ENCODE measurements at places on chromosomes 3 and 15.

DNA sequence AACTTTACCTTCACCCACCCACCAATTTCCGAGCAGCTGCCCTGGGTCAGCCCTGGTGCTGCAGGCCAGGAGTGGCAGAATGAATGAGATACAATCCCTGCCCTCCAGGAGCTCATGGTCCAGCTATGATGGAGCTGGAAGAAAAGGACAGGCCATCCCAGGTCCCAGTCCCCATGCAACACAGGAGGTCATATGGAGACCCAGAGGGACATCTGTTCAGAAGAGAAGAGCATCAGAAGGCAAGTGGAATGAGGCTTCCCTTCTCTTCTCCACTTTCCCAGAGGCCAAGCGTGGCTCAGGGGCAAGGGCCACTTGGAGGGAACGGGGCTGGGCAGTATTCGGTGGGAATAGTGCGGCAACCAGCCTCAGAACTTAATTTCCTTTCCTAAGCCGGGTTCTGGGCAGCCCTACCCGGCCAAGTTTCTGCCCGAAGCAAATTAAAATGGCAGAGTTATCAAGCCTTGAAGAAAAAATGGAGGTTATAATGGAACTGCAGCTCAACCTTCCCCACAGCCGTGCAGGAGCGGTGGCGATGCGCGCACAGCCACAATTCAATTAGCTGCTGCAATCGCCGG is 35.9 kb downstream of the TLE3 start:
- no peak for DNase-seq

DNA sequence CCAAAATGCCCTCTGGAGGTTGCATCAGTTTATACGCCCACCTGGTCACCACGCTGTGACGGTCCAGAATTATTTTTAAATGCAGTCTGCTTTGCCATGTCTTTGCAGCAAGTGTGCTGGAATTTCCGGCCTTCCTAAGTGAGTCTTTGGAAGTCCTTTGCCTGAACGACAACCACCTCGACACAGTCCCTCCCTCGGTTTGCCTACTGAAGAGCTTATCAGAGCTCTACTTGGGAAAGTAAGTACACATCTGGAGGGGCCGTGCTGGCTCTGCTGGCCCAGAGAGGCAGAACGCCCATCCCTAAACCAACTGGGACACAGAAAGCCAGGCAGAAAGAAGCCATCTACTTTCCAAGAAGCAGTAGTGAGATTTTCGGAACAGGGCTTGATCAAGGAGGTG is 101.8 kb downstream of the LRRK1 start:
- DNase-seq, result no peak

- DNase-seq, result no peak
Measured at GRCh38 chr3:190063490-190063889, 57.2 kb downstream of the P3H2 start.

DNA sequence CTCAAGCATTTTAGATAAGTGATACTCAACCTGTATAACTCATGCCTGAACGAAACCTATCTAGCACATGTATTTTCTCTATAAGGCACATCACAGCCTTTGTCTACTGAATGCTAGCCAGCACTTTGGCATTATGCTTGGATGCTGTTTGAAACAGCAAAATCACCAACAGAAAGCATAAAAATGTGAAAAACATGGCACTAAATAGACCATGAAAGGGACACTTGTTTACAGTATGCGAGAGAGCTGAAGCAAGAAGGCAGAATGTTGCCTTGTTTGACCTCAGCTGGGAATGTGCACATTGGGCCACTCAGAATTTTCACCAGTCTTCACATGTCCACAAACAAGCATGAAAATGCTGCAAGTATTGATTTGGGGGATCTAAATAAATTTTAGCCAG is 59.5 kb downstream of the MINDY2 start:
- no peak for DNase-seq

DNA sequence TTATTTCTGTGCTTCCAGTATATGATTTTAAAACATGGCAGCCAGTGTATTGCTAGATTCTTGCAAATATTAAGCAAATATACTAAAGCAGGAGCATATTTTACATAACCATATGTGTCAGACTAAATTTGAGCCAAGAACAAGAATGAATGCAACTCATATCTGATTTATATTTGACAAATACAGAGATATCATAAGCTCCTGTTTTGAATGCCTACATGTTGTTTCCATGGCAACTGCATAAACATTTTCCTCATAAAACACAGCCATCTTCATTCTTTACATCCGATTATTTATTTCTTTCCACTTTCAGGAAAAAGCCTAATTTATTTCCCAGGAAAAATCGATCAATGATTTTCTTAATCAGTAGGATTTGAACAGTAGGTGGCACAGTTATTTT is 172.2 kb upstream of the TSPAN3 start:
- DNase-seq, result no peak

- DNase-seq, result no peak
Measured at GRCh38 chr15:45550436-45550835, 27.9 kb upstream of the SLC30A4 start.

DNA sequence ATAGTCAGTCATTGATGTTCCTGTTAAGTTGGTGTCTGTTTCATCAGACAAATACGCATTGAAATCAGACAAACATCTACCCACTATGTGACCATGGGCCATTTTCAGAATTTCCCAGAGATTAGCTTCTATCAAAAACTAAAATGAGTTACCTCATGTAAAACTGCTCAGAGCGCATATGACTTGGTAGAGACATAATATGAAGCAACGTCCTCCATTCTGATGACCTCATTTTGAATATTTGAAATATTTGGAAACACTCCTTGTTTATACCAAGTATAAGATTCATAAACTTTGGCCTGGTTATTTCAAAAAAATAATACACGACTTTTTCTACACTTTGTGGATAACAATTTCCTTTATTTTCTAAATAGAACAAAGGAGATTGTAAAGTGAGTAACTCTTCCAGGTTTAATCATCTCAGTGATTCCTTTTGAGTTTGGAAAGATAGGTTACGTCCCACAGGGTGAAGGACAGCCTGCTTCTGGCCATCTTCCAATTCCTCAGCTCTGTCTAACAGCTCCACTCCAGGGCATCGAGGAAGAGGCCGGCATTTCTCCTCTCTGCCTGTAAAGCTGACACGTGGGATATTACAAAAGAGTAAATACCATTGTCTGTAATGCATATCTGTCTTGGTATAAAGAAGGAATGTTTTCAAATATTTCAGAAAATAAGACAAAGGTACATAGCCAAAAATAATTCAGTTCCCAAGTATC is 122.6 kb downstream of the CADM2 start:
- no peak for DNase-seq

DNA sequence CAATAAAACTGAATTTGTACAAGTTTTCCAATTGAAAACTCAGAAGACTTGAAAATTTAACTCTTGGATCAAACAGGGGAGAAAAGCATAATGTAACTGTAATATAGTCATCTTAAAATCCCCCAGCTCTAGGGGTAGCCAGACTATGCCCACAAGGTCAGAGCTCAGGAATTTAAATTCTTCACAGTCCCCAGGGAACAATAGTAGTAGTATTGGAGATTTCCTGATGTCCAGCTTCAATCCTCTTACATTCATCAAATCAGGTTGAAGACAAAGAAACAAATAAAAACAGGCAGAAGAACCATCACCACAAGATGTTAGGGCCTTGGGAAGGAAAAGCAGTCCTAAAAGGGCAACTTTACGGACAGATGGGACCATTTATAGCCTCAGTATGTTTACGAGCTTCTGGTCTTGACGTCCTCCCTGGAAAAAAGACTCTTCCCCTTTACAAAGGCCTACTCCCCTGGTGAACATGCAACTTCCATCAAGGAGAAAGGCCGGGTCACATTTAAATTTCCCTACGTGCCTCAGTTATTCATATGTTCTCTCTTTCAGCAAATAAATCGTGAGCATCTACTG is 96.8 kb downstream of the PLCH1 start:
- DNase-seq, result no peak

DNA sequence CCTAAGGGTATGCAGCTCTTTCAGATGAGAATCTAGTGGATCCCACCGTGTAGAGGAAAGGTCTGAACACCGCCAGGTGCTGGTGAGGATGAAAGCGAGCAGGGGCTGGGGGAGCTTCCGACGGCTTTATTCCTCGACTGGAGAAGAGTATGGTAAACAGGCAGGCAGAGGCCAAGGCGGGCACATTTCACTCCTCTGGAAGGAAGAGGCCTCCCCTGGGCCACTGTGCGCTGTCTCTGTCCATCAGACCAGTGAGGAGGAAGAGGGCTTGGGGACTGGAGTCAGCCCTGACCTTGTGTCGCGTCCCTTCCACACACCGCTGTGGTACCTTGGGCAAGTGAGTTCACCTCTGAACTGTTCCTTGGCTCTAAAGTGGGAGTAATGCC is 4.2 kb downstream of the GHRL start:
- DNase-seq, result no peak

GRCh38 chr3:179474480-179474879 is 23.2 kb upstream of the GNB4 start:
- no peak for DNase-seq

DNA sequence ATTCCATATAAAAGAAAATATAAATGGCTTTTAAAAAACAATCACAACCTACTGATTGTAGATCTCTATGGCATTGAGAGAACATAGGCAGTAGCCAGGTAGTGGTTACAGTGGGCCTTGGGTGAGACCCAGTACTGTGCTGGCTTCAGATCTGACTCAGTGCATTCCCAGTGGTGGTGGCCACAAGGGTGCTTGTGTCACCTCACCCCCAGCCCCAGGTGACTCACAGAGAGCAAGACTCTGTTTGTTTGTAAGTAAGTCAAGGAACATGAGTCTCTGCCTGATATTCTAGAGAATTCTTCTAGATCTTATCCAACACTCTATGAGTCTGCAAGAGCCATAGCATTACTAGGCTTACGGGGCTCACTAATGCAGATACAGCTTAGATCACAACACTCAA is 118.8 kb upstream of the AZI2 start:
- no peak for DNase-seq

GRCh38 chr3:183868796-183869195 is 15.9 kb downstream of the PARL start:
- no peak for DNase-seq

DNA sequence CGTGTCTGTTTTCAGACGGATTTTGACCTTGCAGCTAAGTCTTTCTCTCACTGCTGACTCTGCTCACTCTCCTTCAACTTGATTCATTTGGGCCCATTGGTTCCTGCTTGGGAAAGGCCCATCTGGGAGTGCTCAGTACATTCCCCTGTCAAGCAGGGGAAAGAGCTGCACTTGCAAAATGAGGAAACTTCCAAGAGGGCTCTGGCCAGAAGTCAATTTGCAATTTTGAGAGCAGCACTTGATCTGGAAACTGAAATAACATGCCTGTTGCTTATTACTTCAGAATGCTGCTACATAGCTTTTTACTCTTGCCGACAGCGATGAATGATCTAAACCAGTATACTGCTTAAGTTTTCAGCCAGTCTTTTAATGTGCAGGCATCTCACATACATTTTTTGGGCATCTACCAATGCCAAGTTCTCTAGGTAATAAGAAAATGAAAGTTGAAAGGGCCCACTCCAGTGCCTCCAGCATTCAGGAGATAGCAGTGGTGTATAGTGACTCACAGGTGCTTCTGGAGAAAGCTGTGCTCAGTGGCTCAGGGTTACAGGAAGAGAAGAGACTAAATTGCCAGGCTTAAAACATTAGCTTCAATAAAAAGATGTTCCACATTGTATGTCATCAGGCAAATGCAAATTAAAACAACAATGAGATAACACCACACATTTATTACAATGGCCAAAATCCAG is 70.1 kb upstream of the RORA start:
- no peak for DNase-seq

DNA sequence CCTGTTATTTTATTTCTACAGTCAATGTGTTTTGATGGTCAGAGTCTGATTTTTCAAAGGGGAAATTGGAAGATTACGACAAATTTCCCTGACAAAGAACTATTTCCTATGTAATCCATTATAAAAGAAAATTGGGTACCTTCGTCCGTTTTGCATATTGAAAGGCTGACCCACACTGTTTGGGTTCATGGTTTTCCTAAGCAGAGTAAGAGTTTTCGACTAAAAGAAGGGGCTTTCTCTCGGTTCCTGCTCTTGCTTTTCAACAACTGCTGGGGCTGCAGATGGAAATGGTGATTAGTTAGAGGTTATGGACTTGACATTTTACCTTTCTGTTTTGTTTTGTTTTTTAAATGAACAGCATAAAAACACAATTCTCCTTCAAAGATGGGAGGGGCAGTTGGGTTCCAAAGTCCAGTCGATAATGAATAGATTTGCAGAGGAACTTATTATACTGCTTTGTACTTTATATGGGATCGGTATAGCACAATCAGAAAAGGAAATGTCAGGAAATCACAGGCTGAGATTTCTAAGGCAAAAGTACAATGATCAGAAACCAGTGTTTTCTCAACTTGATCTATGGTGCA is 978 bp downstream of the KCNMB2 start:
- no peak for DNase-seq

GRCh38 chr3:37626736-37627565 is 234.7 kb upstream of the CTDSPL start:
- DNase-seq, result no peak

DNA sequence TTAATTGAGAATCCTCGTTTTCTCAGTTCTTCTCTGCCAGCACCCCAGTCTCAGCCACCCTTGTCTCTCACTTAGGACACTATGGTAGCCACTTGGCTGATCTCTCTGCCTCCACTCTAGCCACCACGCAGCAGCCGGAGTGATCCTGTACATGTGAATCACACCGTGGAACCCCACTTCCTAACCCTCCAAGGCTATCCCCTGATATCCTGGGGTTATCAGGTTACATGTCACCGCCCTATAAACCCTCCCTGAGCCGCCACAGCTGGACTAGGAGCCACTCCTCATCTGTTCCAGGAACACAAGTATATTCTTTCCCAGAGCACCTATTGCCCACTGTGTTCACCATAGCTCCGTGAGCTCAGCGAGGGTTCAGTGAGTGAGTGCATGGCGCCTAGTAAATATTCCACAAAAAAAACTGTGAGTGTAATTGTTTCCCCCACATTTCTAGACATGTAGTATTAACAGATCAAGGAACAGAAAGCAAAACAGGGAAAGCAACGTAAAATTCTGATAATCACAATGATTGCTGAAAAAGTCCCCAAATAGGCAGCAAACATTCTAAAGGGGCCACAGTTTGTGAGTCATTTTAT is 661 bp upstream of the PARP14 start:
- DNase-seq, result no peak

GRCh38 chr15:101156509-101157159 is 95.2 kb downstream of the CHSY1 start:
- DNase-seq, result no peak

DNA sequence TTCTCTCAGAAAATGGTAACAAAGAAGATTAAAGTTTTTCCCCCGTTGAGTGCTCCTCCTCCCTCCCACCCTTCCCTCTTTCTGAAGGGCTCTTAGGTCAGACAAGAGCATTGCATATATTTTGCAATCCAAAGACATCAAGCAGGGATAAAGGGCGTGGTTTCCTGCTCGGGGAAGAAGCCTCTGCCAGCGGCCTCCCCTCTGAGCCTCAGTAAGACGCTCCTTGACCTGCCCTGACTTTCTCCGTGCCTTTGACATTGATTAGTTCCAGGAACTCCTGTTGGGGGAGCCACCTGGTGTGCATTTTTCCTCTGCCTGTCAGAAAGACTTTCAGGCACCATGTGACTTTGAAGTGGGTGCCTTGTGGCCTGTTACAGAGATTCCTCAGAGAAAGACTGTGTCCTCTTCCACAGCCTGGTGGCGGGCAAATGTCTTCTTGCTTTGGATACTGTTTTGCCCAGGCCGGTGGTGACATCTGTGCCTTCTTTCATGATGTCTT is 87.2 kb upstream of the TBL1XR1 start:
- no peak for DNase-seq

All from urinary bladder (tissue), 4 donors.